ENCODE measurements at places on chromosomes 3 and 15.

DNA sequence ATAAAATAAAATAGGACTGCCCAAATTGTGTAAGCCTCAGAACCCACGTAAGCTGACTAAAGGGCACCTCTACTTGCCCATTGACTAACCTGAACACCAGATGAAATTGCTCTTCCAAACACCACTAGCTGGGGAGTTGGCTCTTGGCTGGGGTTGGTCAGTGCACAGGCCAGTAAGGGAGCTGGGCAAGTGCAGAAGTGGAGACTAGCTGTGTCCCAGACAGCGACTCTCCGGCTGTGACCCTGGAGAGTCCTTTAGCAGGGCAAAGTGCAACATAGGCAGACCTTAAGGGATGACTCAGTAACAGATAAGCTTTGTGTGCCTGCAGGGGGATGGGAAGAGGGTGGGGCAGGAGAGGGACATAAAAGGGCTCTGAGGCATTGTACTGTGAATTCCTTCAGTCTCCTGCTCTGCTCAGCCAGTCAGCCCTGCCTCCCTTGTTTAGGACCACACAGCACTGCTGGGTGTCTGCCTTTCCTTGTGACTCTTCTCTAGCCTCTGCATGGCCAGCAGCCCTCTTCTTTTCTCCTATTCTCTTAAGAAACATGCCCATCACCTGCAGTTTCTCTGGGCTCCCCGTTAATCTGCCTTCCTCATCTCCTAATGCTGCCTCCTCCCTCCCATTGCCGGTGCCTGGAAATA, 13.2 kb downstream of the NR1I2 start:
- no peak for DNase-seq

DNA sequence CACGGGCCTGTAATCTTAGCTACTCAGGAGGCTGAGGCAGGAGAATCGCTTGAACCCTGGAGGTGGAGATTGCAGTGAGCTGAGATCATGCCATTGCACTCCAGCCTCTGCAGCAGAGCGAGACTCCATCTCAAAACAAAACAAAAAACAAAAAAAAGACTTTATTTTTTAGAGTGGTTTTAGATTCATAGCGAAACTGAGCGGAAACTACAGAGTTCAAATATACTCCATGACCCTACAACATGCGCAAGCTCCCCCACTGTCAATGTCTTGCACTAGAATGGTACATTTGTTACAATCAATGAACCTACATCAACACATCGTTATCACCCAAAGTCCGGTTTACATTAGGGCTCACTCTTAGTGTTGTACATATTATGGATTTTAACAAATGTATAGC, 2.2 kb upstream of the CRTAP start:
- DNase-seq, result no peak

GRCh38 chr3:174540116-174540908, 318.8 kb upstream of the NAALADL2 start:
- DNase-seq, result no peak

- DNase-seq, result no peak
Measured at GRCh38 chr3:71528816-71529215, 54.7 kb downstream of the FOXP1 start.

GRCh38 chr15:41011055-41011815, 58.0 kb downstream of the CHAC1 start:
- DNase-seq, result no peak

DNA sequence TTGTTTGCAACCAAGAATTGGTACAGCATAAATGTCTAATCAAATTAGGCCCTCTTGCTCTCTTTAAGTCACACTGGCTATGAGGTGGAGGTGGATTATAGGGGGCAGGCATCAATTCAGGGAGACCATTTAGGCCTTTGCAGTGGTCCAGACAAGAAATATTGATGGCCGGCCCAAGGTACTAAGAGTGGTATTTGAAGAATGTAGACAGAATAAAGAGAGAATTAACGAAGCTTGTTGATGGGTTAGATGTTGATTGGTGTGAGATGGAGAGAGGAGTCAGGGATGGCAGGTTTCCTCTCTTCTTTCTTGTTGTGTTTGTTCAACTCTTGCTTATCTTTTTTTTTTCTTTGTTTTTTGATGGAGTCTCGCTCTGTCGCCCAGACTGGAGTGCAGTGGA, 48.5 kb downstream of the PIK3CA start:
- no peak for DNase-seq

DNA sequence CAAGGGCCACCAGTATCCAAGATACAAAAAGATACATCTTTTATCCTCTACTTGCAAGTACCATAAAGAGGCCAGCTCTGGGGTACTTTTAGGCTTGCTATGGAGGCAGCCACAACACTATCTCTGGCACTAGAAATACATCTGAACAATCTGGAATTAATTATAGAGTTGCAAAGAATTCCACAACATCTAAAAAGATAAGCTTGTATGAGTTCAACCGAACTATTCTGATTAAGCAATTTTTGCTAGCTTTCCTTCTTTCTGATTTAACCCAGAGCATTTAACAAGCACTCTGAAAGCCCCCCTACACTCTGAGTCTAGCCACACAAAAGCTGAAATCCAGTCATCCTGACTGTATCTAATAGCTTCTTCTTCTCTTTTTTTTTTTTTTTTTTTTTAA, 95.4 kb downstream of the FRMD5 start:
- DNase-seq, result no peak

DNA sequence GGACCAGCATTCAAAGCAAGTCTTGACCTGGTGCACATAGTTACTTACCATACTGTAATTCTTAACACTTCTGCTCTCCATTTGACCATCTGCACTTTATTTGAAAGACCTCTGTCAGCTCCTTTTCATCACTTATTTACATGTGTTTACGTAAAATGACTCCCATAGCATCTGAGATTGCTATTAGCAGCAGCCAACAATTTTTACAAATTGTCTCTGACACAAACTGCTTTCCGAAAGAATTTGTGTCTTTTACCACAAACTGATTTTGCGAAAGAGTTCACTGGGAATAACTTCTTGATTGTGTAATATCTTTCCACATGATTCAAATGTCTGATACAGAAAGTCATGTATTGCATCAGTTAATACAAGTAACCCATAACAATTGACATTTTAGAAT, 144.1 kb upstream of the PEX5L start:
- no peak for DNase-seq

DNA sequence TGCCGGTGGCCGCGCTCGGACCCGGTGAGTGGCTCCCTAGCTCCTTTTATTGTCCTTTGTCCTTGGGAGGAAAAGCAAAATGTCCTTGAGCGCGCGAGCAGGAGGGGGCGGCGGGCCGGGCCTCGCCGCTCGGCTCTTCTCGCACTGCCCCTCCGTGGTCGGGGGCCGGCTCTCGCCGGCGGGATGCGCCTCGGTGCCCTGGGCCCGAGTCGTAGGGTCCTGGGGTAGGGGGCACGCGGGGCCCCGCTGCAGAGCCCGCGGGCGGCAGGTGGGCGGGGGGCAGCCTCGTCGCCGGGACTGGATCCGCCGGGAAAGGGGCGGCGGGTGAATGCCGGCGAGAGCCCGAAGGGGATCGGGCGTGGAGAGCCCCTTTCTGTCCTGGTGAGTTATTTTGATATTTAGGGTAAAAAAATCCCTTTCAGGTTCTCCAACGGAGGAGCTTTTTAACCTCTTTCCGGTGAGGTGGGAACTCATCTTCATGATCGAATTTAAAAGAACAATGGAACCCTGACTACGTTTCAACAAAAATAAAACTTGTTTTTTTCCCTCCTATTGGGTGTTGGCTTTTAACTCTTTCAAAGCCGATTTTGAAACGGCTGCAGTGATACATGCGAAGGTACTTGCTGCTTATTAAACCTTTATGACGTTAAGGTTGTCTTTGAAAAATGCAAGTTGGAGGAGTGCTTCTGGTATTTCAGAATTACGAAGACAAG, 16.8 kb upstream of the CHD2 start:
- DNase-seq, result no peak

- no peak for DNase-seq
Measured at GRCh38 chr3:120767106-120767505, 24.6 kb downstream of the GTF2E1 start.

- no peak for DNase-seq
Measured at GRCh38 chr3:164679245-164679644, 399.1 kb downstream of the SI start.

GRCh38 chr15:63487076-63487757, 17.2 kb upstream of the USP3 start:
- DNase-seq, result peak; percentile 87

DNA sequence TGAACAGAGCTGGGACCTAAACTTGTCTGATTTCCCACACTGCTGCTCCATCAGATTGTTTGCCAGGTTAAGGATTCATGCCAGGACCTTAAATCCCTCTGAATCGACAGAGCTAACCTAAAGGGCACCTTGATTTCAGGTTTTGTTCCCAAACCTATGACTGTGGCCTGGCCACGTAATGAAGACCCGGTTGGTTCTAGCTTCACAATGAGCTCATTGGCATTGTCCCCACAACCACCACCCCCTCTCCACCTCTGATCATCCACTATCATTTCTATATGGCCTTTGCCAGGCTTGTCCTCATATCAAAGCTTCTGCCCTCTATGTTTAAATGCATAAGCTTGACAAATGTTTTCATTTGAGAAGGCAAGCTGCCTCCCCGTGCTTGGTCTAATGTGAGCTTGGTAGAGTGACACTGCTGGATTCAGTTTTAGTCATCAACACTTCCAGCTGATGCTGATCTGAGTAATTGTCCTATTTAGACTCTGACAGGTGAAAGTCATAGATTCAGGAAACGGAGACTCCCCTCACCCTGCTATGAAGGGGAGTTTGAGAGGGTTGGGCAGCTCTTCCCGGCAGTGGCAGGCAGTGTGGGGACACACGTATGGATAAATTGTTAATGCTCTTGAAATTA, 407.1 kb upstream of the CFAP20DC start:
- DNase-seq, result no peak

- no peak for DNase-seq
Measured at GRCh38 chr3:147493065-147493464, 83.9 kb downstream of the ZIC1 start.

DNA sequence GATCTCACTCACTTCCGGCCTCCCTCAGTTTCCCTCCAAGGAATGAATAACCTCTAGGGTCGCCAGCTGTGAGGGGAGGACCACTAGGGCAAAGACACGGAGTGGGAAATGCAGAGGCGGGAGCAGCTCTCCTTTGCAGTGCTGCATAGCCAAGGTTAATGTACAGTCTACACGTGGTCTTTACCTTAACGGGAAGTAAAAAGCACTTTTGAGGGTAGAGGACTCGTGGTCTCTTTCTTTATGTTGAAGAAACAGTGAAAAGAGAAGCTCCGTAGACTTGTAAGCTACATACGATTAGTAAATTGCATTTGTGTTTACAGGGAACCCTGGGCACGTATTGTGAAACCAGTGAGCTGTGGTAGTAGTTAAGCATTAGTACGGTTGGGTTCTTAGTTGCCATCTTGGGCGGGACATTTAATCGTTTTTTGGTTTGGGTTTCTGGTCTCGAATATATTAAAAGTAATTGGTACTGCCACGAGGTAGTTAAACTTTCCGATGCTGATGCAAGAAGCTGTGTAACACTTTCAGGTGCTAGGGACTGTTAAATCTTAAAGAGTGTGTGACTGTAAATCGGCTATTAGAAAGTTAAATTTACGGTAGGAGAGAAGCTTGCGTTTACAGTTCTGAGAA, 828 bp downstream of the U2SURP start:
- no peak for DNase-seq

GRCh38 chr3:189589179-189589569, 42.0 kb upstream of the TP63 start:
- DNase-seq, result no peak

DNA sequence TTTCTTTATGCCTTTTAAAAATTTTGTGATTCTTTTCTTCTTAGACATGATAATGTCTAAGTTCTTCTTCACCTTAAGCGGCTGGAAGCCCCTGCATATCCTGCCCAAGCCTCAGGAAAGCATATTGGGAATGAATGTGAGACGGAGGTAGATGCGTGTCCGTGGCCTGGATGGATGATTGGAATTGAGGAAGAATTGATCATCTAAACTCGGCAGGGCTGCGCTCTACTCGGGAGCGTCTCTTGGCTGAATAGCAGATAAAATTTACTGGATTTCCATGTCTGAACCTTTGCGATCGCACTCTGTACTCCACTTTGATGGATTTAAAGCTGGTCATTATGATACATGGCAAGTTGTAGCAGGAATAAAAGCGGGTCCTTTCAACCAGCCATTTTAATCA, 406.7 kb upstream of the ONECUT1 start:
- DNase-seq, result no peak

GRCh38 chr15:52421029-52421428, 107.7 kb downstream of the MYO5A start:
- no peak for DNase-seq

- no peak for DNase-seq
Measured at GRCh38 chr3:50418850-50419249, 59.5 kb upstream of the TMEM115 start.

DNA sequence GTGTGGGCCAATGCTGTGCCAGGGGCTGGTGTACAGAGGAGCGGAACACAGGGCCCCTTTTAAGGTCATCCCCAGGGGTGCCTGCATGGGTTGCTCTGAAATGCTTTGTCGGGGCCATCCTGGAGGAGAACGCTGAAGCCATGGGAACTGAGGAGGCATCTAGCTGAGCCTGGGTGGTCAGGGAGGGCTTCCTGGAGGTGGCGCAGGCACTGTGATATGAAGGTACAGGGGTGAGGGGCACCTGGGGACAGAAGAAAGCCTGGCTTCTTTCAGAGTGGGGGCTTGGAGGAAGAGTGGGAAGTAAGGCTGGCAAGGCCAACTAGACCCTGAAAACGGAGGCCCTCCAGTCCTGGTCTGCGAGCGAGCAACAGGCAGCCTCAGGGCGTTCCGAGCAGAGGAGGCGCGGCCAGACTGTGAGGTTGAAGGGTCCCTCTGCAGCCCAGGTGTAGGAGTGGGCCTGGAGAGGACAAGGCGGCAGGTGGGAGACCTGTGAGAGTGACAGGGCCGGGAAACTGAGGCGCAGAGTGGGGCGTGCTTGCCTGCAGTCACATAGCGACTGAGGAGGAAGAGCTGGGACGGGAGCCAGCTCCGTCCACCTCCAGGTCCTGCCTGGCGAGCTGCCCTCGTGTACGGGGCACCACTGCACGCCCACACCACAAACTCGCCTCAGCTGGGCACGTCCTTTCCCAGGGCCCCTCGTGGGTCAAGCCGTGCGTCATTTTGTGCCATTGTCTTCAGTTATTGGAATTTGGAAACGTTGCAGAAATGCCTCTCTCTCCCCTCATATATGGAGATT, 4.1 kb downstream of the FBLN2 start:
- DNase-seq, result no peak

DNA sequence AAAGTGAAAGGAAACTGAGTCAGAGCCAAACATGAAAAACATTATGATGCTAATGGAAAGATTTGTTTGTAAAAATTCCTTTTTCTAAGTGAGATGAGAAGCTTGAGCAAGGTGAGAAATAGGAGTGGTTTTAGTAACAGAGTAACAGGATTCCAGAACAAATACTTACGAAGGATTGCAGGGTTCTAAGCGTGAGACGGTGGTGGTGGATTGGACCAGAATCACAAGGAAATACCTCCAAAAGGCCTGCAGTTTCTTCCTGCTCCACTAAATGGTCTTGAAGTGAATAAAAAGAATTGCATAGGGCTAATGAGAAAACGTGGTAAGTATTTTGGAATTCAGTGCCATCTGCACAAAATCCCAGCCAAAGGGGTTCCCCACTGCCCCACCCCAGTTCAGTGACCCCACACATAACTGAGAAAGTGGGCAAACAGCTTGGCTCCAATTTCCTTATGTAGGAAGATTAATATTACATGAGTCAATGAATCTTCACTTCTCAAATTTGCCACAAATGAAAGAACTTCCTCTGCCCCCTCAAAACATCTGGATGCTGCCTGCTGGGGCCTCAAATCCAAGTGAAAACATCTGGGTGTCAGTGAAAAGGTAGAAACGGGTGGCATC, 283.8 kb upstream of the NR2F2 start:
- no peak for DNase-seq

- DNase-seq, result no peak
Measured at GRCh38 chr15:74397239-74398068, 30.0 kb upstream of the CYP11A1 start.
